NCI-H1105 treated with DMSO at 0.1 percent for 48 hours (cell line): ENCODE measurements at places on chromosomes 11 and 22.

- no peak for DNase-seq
Measured at GRCh38 chr11:134199531-134199930, 24.2 kb downstream of the NCAPD3 start.

GRCh38 chr11:44945666-44946065 lies 5.0 kb downstream of the TP53I11 start:
- no peak for DNase-seq

DNA sequence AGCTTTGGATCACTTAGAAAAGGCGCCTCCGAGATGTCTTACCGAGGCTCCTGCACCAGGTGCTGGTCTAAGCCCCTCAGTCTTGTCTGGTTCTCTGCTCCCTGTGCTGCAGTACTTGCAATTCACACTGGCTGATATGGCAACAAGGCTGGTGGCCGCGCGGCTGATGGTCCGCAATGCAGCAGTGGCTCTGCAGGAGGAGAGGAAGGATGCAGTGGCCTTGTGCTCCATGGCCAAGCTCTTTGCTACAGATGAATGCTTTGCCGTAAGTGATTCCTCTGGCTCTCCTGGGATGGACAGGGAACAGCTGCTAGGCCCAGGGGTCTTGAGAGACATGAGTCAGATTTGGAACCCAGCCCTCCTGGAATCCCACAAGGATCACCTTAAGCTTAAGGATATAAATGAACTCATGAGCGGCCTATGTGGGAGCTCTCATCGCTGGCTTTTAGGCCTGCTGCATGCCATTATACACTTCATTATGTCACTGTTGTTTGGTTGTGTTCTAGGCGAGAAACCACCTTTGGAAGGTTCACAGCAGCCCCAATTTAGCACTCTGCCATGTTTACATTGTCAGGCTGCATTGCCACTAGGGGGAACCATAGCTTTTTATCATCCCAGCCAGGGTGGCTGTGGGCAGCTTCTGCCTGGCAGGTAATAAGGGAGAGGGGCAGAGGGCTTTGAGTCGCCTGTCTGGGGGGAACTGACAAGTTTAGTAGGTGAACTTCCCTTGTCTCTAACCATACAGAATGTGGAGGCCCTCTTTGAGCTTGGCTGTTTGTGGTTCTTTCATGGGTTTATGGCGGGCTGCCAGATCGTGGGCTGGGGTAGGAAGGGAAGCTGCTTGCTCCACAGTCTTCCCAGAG lies 8.5 kb downstream of the ACAD8 start:
- DNase-seq: peak; percentile 38

DNA sequence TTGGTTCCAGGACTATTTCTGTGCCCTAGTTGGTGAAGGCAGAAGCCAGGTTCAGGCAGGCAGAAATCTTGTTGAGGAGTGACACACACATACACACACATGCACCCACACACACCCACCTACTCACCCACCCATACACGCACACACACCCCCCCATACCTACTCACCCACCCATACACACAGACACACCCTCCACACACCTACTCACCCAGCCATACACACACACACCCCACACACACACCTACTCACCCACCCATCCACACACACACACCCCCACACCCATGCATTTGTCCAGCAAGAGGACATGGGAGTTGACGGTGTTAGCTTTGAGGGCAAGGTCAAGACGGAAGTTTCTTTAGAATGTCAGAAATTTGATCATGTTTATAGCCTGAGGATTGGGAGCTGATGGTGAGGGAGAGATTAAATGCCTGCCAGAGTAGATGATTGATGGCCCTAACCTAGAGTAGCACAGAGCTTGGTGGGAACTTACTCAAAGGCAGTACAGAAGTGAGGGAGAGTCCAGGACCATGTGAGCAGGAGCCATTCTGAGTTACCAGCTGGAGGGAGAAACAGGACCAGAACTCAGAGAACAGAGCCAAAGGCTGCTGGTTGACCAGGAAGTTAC lies 68.9 kb downstream of the CYB5R2 start:
- DNase-seq: no peak

DNA sequence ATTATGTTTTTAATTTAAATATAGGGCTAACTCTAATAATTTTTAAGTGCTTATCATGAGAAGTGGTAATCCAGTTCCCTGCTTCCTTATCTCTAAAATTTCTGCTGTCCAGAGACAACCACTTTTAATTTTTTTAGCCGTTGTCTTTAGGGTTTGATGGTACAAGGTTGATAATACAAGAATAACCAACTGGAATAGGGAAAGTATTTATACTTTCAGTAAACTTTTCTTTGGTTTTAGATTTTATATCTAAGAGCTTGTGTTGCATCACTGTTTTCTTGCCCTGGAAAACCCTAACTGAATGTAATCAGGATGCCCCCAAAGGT lies 46.5 kb upstream of the ADORA2A start:
- DNase-seq: no peak

- DNase-seq: no peak
Measured at GRCh38 chr11:11865449-11865848, 23.7 kb downstream of the USP47 start.

DNA sequence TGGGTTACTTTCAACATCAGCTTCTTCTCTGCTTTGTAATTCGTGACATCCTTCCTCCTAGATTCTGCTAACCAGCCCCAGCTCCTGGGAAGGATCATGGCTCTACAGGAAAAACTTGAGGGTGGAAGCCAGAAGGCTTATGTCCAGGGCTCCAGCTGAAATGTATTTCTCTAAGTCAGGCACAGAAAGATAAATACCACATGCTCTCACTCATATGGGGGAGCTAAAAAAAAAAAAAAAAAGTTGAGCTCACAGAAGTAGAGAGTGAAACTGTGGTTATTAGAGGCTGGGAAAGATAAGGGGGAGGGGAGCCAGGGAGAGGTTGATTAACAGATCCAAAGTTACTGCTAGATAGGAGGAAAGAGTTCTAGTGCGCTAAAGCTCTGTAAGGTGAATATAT lies 74.9 kb downstream of the DSCAML1 start:
- DNase-seq: no peak

DNA sequence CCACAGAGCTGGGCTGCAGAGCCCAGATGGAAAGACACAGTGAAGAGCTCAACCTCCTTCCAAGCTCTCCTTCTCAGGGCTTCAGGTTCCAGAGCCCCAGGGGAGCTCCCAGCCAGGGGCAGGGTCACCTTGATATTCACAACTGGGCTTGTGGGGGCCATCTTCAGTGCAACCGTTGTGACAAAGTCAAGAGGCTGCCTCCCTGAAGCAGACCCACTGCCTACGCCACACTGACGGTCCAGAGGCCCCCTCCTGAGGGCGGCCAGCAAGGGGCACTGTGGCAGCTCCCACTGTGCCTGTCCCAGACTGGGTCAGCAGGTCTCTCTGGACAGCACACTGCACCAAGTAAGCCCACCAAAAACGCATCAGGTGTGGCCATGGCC lies 84.1 kb downstream of the DGCR2 start:
- no peak for DNase-seq

DNA sequence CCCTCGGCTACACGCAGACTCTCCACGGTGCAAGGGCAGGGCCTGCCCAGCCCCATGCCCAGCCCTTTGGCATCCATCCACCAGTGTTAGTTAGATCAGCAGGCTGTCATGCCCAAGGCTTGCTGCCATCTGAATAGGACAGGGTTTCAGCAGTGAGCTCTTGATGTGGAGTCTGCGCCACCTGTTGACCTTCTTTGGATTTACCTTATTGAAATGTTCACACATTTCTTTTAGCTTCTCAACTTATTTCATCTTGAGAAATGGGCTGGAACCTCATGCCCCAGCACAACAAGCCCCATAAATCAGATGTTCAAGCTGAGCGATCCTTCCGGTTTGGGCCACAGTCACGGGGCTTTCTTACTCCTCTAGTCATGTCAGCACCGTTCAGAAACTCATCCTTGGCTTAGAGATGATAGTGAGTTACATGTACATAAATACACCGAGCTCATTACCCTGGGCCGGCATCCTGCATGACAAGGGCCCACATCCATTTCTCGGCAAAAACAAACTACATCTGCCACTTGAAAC lies 61.7 kb downstream of the PARVB start:
- DNase-seq: peak; percentile 8

DNA sequence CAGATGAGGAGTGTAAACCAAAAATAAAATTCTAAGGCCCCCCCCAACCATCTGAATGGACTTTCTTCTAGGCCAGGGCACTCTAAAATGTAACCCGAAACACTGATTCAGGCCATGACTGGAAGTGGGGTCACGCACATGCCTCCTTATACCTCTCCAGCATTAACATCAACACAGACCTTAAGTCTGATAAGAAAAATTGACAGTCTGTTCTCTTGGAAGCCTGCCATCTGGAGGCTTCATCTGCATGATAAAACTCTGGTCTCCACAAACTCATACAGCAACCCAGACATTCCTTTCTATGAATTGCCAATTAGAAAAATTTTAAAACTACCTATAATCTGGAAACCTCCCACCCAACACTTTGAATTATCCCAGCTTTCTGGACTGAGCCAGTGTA lies 3.9 kb upstream of the SERGEF start:
- DNase-seq: no peak

- no peak for DNase-seq
Measured at GRCh38 chr11:12505183-12505582, 127.8 kb downstream of the PARVA start.

DNA sequence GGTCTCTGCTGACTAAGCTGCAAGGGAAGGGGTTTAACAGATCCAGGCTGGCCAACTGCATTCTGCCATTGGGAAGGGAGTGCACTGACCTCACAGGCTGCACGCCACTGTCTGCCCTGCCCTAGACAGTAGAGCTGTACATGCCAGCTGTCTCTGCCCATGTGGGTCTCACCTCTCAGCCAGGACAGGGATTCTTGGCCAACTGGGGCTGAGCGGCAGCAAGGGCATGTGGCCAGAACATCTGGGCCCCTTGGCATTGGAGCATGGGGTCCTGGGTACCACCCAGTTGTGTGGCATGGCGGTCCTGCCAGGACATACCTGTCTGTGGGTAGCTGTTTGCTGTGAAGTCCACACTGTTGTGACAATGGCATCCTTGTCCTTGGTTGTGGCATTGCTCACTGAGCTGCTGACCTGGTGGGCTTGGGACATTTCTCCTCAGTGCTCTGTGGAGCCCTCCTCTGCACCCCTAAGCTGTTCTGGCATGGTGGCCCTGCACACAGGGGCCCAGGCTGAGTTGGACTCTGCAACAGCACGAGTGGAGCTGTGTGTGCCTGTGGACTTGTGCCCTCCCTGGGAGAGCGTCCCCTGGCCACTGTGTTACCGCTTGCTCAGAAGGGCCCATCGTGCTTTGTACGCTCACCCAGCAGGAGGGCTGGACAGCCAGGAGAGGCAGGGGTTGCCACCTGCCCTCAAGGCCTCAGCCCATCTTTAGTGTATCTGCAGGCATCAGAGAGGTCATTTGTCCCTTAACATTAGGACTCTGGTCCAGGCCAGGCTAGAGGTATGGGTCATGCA lies 46.7 kb downstream of the MED15 start:
- DNase-seq: no peak

DNA sequence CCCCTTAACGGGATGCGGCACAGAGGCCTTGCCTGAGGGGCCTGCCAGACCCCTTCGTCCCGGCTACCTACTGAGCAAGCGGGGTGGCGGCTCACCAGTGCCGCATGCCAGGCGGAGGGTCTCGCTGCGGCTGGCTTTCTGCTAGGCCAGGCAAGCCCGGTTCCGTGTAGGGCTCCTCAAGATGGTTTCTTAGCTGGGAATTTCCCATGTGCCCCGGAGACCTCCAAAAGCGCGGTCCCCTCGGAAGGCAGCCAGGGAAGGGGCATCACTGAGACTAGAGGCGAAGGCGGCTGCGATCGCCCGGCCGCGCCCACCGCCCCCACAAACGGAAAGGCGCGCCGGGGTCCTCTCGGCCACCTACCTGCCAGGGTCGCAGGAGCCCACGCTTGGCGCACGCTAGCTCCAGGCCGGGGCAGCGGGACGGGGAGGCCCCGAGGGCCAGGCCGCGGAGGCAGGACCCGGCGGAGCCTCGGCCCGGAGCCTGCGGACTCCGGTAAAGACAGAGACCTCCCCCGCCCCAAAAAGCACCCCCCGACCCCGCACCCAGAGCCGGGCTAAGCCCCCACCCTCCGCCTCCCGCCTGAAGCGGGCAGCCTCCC lies 23.8 kb downstream of the MICAL3 start:
- peak; percentile 24 for DNase-seq

DNA sequence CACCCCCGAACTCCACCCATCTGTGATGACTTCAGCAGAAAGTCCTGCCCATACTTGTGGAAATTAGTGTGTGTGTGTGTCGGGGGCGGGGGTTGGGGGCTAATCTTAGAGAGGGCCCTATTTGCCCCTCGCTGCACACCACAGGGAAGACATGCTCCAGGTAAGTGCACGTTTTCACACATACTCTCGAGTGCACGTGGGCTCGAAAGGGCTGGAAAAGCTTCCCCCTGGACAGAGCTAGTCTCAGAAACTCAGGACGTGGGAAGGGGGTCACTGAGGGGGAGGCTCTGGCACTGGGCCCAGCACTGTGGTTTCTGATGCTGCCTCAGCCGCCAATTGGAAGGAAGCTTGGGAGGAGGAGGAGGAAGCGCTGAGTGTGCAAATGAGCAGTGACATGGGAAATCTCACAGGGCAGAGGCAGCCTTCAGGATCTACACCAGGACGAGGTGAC lies 40.7 kb upstream of the CD82 start:
- no peak for DNase-seq

DNA sequence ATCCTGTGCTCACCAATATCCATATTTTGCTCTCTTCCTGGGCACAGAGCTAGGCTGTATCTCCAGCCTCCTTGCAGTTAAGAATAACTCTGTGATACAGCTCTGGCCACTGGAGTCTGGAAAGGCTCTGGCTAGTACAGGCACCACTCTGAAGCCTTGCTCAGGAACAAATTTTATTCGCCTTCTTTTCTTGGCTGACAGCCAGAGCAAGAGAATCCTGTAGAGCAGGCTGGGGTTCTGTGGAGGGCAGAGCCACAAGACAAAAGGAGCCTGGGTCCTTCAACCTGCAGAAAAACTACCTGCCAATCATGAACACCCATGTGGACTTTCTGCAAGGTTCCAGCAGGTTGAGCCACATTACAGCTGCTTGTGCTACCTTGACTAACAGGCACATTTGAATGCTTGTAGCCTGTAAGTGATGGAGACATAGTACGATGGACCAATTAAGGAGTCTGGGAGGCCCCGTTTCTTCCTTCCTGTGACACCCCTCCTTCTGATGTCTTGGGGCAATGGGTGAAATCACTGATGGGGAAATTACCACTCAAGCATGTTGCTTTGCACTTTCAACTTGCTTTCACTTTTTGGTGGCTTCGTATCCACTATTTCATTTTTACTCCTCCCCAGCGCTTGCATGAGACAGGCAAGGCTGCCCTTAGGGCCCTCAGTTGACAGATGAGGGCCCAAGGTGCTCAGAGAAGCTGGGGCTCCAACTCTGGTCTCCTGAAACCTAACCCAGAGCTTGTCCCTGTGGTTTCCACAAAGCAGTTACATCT lies 267.2 kb upstream of the SYN3 start:
- DNase-seq: peak; percentile 66

DNA sequence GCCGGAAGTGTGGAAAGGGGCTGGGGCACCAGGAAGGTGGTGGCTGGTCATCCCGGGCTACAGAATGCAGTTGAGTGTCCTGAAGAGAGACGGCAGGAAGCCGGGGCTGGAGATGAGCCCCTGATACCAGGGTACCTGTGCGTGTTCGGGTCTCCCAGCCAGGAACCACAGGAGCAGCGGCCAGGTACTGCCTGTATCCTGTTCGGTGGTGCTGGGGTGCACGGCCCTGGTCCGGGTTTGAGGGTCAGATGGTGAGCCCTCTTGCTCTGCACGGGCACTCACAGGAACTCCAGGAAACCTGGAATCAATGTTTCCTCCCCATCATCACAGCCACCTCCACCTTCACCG lies 253.1 kb upstream of the B3GAT1 start:
- DNase-seq: no peak

- peak; percentile 71 for DNase-seq
Measured at GRCh38 chr22:37340331-37341262, 58.3 kb downstream of the CYTH4 start.
